ENCODE measurements at places on chromosomes 2 and 18.

- DNase-seq: no peak
Measured at GRCh38 chr2:64947885-64948284, 41.3 kb upstream of the SLC1A4 start.

GRCh38 chr2:107595285-107595684, 231.4 kb upstream of the RGPD4 start:
- no peak for DNase-seq

DNA sequence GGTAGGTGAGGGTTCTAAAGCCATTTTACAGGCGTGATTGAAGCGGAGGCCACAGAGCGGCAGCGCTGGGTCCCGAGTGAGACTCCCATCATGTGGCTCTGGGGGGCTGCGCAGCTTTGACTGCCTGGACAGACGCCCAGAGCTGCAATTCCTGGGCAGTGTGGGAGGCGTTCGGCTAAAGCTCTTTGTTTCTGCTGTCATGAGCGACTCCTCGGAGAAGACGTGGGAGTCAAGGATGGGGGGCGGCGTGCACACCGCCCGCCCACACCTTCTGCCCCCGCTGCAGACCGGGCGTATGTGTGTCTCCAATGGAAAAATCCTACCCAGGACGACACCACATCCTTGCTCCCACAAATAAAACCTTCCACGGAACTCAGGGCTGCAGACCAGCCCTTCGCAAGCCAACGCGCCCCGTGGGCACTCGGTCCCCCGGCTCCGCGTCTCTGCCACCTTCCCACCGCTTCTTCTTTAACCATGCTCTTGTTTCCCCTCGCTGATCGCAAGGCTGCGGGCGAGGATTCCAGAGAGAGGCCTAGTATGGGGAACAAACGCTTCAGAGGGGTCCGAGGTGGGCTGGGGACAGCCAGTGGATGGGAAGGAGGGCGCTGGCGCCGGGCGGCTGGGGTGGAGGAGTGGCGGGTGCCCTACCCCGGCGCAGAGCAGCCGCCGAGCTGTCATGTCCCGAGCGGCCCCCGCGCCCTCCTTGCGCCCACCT, 680 bp upstream of the LBH start:
- no peak for DNase-seq

GRCh38 chr18:28635530-28635929, 458.6 kb upstream of the CDH2 start:
- DNase-seq: no peak

DNA sequence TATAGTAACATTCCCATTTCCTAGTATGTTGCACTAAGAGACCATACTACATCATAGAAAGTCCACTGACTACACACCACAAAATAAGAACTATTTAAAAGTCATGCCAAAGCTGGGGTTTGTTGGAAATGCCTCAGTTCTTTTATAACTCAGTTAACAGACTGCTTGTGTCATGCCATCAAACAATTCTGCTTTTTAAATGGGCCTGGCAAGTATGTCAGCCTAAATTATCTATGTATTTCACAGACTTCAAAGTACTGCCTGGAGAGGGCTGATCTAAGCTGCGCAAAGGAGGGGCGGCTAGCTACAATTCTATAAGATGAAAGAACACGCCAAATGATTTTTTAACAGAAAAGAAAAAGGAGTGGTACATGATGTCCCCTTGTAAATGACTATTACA, 49.6 kb downstream of the FARSB start:
- DNase-seq: no peak

- DNase-seq: no peak
Measured at GRCh38 chr2:50126845-50127244, 905.1 kb downstream of the NRXN1 start.

DNA sequence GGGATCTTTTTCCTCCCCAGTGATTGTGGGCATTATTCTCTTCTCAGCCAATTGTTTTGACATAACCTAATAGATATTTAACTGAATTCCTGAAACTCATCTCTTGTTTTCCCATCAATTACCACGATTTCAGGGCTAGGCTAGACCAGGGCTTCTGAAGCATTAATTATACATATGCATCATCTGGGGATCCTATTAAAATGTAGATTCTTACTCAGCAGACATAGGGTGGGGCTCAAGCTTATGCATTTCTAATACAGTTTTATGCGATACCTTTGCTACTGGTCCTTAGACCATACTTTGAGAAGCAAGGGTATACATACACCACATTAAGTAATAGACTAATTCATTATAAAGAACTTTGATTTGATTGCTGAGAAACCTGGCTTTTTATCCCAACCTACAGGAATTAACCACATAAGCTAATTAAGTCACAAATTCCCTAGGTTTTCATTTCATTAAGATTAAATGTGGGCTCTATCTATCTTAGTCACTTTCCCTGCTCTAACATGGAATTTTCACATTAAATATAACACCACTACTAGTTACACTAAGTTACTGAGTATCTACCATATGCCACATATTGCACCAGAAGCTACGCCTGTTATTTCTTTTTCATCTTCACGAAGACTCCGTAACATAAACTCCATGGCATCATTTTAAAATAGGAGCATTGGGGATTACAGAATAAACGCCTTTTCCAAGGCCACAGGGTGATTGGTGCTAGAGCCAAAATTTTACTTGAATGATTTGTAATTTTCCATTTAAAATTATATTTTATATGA, 417.5 kb downstream of the DPP10 start:
- no peak for DNase-seq

- DNase-seq: no peak
Measured at GRCh38 chr2:30300456-30301221, 69.3 kb downstream of the LBH start.

DNA sequence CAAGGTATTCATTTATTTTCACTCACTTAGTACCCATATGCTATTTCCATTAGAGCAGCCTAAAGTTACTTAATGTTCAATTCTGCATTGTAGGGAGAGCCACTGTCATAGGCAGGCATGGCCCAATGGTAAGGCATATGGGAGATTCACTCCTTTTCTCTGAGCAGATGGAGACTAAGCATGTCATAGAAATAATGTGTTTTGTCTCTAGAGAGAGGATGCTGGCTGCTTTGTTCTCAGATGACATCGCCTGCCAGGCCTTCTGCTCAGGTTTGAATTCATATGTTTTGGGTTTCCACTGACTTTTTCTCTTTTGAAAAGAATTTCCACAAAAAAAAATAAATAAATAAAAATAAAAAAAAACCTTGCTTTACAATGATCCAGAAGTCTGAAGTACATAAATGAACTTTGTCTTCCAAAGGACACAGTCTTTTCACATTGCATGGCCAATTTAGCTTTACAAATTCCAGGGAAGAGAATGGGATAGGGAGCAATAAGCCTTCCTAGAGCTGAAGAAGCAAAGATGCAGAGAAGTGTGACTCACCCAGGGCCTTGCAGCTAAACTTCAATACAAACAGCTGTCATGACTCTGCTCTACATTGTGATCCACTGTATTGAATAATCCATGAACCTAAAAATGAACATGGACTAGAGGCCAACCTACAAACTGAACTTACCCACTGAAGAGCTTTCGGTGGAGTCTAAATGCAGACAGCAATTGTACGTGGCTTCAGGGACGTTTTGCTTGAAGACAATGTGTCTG, 422.5 kb downstream of the CMPK2 start:
- DNase-seq: no peak

DNA sequence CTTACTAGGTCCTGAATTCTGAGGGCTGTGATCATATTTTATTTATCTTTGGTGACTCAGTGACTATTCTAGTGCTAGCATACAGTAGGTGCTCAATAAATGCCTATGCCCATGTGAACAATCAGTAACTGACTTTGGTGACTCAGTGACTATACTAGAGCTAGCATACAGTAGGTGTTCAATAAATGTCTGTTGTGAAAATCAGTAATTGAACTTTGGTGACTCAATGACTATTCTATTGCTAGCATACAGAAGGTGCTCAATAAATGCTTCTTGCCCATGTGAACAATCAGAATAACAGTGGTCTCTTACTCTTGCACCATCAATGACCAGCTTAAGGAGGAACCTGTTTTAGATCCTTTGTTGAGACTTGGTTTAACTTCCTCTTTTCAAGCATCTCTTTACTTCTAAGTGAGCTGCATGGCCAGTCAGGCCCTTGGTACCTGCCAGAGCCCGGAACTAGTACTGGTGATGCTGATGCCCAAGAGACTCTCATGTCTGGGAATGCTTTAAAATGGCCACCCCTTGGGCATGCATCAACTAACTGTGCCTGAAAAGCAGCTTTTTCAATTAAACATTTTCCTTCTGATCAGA, 214.9 kb upstream of the SPRED2 start:
- DNase-seq: no peak

DNA sequence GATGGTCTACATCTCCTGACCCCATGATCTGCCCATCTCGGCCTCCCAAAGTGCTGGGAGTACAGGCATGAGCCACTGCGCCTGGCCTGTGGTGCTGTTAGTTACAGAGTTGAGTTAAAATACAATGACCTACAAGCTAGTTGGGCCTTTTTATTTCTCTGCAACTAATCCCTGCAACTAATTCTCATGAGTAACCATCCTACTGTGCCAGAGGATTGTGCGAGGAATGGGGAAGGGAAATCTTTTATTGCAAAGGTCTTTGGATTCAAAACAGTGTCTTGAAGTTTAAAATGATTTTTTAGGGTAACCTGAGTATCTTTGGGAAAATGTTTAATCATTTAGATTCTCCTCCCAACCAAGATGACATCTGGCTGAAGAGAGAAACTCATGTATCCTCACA, 88.8 kb upstream of the RMDN2 start:
- DNase-seq: no peak

GRCh38 chr18:64674694-64675093, 525.8 kb upstream of the LINC00305 start:
- no peak for DNase-seq

- no peak for DNase-seq
Measured at GRCh38 chr2:181231886-181232621, 225.1 kb upstream of the ITGA4 start.

- no peak for DNase-seq
Measured at GRCh38 chr2:128315122-128315828, 3.4 kb downstream of the HS6ST1 start.

- no peak for DNase-seq
Measured at GRCh38 chr2:179177694-179178093, 86.9 kb downstream of the SESTD1 start.

DNA sequence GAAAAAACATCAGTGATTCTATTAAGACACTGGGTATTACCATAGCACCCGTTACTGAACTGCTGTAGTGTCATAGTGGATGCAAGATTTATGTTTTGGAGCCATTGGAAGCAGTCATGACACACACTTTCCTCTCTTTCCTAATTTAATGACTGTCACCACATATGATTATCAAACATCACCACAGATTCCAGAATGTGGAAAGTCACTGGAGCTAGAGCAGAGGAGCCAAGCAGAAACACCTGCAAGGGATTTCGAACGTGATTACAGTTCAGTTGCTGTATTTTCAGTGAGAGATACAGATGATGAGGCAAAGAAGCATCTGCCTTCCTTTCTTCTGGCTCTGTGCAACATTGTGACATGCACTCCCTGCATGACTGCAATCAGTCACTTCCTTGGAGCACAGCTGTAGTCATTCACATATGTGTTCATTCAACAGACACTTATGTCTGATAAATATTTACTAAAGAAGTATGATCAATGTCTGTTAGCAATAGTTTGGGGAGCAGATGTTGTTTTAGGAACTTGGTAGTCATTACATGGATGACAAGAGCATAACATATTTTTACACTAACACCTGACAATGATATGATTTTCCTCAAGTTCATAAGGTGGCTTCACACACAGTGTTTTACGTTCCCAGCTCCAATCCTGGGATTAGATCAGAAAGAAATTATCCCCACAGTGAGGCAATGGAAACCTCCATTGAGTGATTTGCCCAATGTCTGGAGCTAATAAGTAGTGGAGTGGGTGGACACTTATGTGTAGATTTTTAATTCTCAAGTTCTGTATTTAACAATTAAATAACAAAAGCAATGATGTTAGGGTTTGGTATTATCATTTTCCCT, 416.6 kb downstream of the PLCL1 start:
- DNase-seq: no peak

GRCh38 chr2:11129598-11130449, 25.4 kb upstream of the SLC66A3 start:
- DNase-seq: peak; percentile 75

All from activated T-helper 9 cell treated with anti-CD3 and anti-CD28 coated beads, Interleukin-2, amount 50 U/mL, for 16 hours (primary cell).